Skin of body (tissue), 3 donors: ENCODE measurements at places on chromosomes 13 and 19. TPM values are rescaled to one million over a fixed set of nuclear protein-coding genes. Genes with fewer than 3 reads are reported as not detected.

DNA sequence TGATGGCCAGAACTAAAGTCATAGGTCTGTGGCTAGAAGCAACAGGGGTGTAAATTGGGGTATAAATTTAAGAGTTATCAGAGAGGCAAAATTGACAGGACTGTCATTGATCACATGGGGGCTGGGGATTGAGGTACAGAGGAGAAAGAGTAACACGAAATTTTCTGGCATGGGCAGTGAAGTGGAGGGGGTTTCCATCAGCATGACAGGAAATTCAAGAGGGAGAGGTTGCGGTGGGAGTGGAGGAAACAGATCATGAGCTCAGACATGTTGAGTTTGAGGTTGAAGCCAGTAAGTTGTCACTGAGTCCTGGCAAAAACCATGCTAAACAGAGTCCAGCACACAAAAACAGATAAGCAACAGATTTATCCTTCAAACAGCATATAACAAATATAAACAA lies 192.1 kb upstream of the TSC22D1 start:
- DNase-seq, result no peak

DNA sequence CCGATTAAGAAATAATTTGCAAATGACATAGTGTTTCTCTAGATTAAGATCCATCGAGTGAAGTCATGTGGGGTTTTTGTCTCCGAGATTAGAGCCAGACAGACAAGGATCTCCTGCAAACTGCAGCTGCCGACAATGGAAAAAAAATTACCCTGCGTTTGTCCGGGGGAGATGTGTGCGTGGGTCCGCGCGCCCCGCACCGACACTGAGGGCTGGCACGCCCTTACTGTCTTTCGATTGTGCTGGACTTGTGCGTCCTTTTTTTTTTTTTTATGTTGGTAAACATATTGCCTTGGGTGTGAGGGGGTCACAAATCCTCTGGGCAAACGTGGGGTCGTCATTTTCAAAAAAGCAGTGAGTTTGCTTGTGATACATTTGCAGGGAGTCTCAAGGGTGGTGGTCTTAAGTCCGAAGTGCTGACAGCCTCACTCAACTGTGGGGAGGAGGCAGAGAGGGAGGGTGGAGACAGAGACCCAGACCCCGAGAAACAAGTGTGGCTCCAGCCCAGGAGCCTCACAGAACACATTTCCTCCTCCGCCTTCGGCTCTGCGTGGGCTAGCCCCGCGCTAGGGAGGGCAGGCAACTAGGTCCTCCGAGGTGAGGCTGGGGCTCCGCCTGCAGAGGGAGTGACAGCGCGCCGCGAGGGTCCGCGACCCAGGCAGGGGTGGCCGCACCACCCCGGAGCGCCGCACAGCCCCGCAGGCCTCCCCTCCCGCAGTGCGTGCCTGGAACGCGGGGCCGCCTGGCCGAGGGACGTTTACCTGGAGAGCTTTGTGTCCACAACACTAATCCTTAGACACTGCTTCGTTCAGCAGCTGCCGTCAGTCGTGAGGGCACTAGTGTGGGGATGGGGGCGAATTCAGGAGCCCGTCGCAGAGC lies 11.7 kb upstream of the SOX1 start:
- DNase-seq, result no peak

CDX2 gene
- total RNA-seq, result not detected

DNA sequence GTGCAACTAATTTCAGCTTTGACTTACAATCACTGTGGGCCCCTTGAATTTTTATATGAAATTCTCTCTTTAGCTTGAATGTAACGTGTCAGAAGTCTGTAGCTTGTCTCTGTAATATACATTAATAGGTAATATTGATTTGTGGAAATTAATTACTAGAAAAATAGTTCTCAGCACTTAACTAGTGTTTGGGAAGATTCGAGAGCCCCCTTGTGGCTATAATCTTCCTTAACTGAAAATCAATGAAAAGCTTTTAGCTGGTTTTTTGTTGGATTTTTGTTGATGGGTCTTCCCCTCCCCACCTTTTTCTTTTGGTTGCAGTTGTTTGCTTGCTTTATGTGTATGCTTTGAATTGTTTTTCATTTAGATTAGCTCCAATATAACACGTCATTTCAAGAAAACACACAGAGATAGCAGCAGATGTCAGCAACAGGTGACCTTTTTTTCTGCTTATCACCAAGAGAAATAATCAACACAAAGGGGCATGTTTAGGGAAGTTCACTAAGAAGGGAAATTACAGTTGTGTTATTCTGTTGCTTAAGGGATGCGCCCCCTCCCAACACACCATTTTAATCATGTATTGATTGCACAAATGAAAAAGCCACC lies 176.8 kb downstream of the OXGR1 start:
- DNase-seq, result no peak

ZFR2 gene
- total RNA-seq, result 0.30 TPM

CD33 gene
- 4.5 TPM for total RNA-seq

ZNF615 gene
- total RNA-seq, result 16.2 TPM

- DNase-seq, result no peak
Observed at GRCh38 chr13:20401531-20401930, 124.1 kb downstream of the CRYL1 start.

CYP4F8 gene
- total RNA-seq, result 1.8 TPM

GGN gene
- total RNA-seq, result not detected

GRCh38 chr13:63005625-63006024 lies 1590.0 kb upstream of the PCDH20 start:
- DNase-seq, result no peak

GJA3 gene
- total RNA-seq, result 1.2 TPM

GRCh38 chr13:112806739-112807652 lies 117.2 kb downstream of the ATP11A start:
- DNase-seq, result no peak

DNA sequence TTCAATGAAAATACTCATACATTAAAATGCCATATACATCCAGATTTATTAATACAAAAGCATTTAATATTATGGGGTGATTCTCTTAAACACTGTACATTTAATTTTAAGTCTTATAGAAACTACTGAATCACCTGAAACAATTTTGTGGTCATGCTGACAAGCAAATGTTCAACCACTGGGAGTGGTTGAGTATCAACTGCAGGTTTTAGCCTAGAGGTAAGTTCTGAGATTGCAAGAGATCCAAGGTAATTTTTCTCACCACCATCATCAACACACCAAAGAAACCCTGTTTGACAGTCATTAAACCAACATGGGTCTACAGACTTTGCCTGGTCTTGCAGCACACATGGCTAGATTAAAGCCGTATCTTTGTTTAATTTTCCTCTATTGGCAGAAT lies 196.3 kb downstream of the LHFPL6 start:
- DNase-seq, result no peak

SERP2 gene
- 4.5 TPM for total RNA-seq

DNA sequence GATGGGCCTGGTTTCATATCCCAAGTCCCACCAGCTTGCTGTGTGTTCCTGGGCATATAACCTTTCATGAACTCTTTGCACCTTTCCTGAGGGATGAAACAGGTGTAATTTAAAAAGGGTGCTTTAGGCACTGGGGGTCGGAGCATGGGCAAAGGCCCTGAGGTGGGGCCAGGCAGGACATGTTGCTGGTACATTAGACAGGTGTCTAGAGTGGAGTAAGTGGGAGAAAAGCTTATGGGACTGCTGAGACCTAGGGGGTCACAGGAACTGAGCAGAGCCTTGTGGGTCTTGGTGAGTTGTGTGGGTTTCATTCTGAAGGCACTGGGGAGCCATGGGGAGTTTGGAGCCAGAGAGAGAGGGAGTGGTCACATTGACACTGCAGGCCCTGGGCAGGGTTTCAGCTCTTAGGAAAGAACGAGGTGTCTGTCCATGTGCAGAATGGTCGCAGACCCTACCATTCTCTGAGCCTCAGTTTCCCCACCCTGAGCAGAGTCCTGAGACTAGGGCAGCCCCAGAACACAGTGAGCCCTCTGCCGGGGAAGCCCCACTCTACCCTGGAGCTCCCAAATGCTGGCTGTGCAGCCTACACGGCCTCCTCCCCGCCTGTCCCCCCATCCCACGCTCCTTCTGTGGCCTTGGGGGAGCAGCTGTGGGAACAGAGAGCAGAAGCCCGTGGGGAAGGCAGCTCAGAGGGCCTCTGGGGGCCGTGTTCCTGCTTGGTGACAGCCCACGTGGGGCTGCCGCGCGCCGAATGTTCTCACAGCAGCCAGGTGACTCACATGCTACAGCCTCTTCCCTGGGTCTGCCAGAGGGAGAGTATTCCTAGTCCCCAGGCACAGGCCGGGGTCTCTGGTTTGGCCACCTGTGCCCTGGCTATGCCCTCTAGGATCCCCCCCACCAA lies 7.3 kb upstream of the HOMER3 start:
- DNase-seq, result no peak

GRCh38 chr19:2808129-2808941 lies 11.3 kb upstream of the ZNF554 start:
- no peak for DNase-seq

DNA sequence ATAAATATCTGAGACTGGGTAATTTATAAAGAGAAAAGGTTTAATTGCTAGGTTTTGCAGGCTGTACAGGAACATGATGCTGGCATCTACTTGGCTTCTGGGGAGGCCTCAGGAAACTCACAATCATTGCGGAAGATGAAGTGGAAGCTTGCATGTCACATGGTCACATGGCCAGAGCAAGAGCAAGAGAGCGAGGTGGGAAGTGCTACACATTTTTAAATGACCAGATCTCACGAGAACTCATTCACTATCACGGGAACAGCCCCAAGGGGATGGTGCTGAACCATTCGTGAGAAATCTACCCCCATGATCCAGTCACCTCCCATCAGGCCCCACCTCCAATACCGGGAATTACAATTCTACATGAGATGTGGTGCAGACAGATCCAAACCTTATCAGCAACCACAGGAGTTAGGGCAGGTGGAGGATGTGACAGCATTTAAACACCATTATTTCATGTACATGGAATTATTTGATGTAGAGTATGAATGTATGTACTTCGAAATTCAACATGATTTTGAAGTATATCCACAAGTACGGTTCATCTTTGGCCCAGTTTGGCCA lies 10.5 kb upstream of the CLDN10 start:
- no peak for DNase-seq

GRCh38 chr13:39023316-39023715 lies 14.6 kb downstream of the PROSER1 start:
- no peak for DNase-seq

DNA sequence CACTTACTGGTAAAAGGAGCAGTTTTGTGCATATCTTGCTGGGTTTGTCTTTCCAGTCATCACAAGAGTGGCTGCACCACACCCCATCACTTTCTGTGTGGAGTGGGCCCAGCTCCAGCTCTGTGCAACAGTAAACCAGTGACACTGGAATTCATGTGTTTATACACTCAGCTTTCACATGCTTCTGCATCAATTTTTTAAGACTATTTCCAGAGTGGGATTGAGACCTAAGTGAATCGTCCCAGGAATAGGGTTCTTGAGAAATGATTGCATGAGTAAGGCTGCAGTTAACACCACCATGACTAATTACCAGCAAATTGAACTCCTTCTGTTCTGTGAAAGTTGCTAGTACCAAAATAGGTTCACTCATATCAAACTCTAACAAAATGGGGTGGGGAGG lies 5.3 kb upstream of the CFAP97D2 start:
- DNase-seq, result no peak

- DNase-seq, result no peak
Observed at GRCh38 chr19:42172261-42172660, 40.0 kb upstream of the POU2F2 start.

- no peak for DNase-seq
Observed at GRCh38 chr13:42367831-42368230, 95.9 kb downstream of the AKAP11 start.

COL5A3 gene
- 51.3 TPM for total RNA-seq

DNA sequence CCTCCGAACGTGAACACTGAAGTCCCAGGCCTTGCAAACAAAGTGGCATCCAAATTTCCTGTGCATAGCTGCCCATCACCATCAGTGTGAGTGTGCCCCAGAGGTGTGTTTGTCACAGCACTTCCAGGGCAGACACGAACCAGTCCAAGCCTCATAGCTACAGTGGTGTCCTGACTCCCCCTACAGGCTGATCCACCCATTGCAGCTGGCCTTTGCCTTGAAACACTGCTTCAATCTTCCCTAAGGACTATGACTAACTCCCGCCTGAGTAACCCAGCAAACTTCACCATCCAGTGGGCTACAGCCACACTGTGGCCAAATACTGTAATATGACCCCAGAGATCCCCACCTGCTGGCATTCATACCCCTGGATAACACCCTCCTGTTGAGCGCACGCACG lies 3.9 kb downstream of the ZNF266 start:
- DNase-seq, result no peak

GRCh38 chr13:41224113-41225110 lies 30.0 kb upstream of the KBTBD7 start:
- no peak for DNase-seq

- DNase-seq, result no peak
Observed at GRCh38 chr13:21672796-21673538, 2.1 kb downstream of the FGF9 start.

COX7A1 gene
- 43.5 TPM for total RNA-seq

DNA sequence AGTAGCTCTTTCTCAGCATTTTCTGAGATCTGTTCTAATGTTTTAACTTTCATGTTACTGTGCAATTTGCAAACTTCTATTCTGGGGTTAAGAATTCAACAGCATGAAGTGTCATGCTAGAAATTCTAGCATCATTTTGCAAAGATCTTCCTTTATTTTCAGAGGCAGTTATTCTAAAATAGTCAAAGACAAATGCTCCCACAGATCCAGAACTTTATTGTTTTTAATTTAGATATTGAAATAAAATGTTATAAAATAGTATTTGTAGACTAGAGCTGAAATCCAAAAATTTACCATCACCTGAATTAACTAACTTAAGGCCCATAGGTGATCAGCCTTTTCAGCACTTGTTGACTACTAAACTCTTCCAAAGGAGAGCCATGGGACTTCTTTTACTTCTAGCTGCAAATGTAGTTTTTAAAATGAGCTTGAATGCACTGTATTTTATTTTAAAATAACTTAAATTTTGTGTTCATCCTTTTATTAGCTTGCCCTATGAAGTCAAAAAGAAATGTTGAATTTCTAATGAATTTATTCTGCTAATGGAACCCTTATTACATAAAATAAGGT lies 3.2 kb downstream of the MAB21L1 start:
- no peak for DNase-seq

DNA sequence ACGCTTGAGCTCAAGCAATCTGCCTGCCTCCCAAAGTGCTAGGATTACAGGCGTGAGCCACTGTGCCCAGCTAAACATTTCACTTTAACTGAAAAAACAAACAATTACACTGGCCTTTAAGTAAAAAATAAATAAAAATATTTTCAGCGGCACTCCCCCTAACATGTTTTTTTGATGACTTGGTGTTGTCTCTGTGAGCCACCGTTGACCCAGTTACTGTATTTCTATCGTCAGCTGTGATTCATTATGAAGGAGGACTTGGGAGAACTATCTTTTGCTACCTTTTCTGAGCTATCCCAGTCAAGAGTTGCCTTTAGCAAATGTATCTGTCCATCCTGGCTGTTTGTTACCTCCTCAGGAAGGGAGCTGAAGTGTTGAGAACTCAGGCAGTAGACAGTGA lies 18.5 kb upstream of the C19orf33 start:
- DNase-seq, result no peak

ZNF66 gene
- 7.4 TPM for total RNA-seq
